ENCODE measurements at places on chromosomes 6 and 20.

DNA sequence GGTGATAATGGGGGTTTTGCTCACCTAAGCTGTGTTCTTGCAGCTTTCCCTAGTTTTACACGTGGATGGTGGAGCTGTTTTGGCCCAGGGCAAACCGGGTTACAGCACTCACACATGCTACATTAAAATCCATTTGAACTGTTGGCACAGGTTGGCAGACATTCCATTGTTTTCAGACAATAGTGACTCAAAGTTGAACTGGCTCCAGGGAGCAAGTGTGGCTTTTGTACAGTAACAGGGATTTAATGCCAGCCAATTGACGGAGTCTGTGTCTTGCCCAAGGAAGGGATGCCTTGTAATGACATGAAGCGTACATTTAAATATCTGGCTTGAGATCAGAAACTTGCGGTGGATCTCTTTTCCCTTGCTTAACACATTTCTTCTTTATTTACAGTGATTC is 183.1 kb downstream of the DTNBP1 start:
- DNase-seq: no peak

GRCh38 chr6:104537872-104538271 is 321.8 kb downstream of the HACE1 start:
- no peak for DNase-seq

DNA sequence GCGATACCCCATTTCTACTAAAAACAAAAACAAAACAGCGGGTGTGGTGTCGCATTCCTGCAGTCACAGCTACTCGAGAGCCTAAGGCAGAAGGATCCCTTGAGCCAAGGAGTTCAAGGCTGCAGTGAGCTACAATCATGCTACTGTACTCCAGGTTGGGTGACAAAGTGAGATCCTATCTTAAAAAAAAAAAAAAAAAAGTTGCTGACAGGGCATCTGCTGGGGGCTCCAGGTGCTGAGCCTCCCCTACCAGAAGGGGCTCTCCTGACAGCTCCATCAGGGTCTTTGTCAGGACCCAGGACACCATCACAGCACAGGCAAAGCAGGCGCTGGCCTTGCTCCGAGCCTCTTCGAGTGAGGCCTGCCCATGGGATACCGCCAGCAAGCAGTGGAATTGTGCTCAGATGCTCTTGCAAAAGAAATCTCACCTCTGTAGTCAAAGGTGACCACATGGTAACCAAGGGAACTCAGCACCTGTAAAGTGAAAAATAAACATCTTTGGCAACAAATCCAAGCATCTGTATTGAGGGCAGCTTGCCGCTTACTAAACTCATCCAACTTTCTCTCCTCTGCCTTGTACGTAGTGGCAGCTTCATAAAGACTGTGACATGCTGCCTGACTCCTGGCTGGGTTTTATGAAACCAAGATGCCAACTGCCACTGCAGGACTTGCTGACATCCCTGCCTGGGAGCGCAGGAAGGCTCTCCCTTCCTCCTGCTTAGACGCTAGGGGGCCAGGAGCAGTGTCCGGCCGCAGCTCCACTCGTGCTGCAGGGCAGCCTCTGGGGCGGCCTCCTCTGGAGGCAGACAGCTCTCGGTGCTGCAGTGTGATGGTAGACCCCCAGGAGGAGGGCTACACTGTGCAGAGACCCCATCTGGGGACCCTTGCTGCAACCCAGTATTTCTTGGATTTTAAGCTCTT is 66.9 kb downstream of the PYGB start:
- DNase-seq: no peak

- DNase-seq: no peak
Observed at GRCh38 chr6:112235956-112236355, 18.4 kb downstream of the LAMA4 start.

GRCh38 chr20:15654208-15654649 is 919.0 kb downstream of the KIF16B start:
- DNase-seq: peak; percentile 70

GRCh38 chr6:44667668-44668390 is 280.3 kb downstream of the CDC5L start:
- DNase-seq: peak; percentile 81

- DNase-seq: no peak
Observed at GRCh38 chr20:9647741-9648140, 133.4 kb downstream of the LAMP5 start.

- DNase-seq: no peak
Observed at GRCh38 chr6:34585512-34586061, 29.5 kb upstream of the SPDEF start.

DNA sequence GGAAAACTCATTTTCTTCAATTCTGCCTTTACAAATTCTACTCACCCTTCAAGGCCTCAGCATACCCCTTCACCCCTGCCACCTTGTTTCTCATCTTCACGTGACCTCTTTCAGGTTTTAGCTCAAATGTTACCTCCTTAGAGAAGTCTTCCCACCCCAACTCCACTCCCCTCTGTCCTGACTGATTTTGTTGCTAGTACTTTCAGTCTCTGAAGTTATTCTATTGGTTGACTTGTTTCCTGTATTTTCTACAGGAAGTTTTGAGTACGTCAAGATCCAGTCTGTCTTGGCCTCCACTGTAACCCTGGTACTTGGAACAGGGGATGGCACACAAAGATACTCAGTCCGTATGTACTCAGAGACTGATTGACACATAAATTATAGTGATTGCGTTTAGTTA is 296.1 kb downstream of the DHX35 start:
- DNase-seq: no peak

- DNase-seq: no peak
Observed at GRCh38 chr20:13567663-13568062, 71.1 kb downstream of the TASP1 start.

GRCh38 chr6:166800137-166800536 is 156.2 kb downstream of the RNASET2 start:
- no peak for DNase-seq

DNA sequence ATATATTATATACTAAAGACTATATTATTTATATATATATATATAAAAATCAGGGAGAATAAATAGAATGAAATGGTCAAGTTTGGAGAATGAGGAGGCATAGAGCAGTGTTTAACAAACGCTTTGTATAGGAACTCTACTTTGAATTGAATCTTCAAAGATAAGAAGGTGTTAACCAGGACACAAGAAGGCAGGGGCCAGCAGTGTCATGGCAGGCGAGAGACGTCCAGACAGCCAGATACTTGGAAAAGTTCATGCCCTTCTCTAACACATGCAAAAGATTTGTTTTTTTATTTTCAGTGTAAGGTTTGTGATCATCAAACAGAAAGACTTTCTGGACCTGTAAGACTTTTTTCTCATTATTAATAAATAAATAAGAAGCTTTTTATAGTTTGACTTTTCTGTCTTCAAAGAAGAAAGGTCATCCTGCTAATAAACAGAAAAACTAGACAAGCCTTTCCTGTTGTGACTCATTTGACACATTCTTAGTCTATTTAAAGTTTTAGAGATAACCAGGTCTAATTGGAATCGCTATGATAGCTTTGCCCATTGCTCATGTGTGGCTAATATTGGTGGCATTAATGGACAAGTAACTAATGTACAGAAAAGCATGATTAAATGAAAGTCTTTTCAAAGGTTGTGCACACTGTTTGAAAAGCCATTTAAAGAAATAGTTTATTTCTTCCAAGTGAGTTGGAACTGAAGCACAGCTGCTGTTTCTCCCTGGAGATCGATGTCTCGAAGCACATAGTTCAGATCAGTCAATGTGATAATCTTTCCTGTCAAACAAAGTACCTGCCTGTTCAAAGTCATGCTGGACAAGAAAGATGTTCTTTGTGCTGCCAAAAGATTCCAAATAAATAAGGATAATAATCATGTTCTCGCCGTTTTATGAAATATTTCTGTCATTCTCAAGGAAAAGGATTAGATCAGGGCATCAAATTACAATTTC is 420.4 kb upstream of the OPRM1 start:
- DNase-seq: no peak

All from iPS DF 6.9 (cell line).